NB4 (cell line): ENCODE measurements at places on chromosomes 7 and 10.

GRCh38 chr7:134809616-134810015 is 30.2 kb downstream of the CALD1 start:
- no peak for DNase-seq

GRCh38 chr7:150450491-150451001 is at the start of gene GIMAP8:
Gene GIMAP8 (plus strand): TSS chr7:150450630. CDS start chr7:150466699, 16,069 bp downstream.
- peak; percentile 45 for DNase-seq

DNA sequence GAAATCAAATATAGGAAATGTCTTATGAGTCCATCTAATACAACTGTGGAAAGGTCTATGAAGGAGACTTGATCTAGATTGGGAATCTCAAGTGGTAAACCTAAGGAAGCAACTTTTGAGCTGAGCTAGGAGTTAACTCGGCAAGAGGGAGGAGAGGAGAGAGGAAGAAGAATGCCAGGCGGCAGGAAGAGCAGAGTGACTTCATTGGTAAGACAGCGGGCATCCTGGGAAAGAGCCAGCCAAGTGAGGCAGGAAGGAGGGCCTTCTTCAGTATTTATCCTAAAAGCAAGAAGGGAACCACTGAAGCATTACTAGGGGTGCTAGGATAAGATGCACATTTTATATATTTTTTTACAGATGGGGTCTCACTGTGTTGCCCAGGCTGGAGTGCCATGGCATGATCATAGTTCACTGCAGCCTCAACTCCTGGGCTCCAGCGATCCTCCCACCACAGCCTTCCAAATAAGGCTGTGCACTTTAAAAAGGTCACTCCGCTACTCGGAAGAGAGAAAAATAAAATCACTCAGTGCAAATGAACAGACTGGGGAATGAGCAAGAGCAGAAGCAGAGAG is 2.0 kb downstream of the BCL7B start:
- no peak for DNase-seq

DNA sequence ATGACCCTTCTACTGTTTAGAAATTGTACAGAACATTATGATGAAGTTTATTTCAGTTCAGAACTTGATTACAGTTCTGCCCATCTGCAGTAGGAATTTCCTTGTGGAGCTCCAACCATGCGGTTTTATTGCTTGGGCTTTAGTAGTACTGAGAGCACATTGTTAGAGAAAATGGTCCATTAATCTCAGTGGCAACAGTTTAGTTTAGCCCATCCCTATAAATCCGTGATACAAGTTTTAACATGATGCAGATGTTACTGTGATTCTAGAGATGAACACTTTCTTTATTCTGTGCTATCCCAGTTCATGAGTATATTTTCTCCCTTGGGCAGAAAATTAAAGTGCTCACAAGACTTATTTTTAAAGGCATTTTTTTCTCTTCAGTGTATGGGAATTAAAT is 84.8 kb upstream of the FZD8 start:
- no peak for DNase-seq

DNA sequence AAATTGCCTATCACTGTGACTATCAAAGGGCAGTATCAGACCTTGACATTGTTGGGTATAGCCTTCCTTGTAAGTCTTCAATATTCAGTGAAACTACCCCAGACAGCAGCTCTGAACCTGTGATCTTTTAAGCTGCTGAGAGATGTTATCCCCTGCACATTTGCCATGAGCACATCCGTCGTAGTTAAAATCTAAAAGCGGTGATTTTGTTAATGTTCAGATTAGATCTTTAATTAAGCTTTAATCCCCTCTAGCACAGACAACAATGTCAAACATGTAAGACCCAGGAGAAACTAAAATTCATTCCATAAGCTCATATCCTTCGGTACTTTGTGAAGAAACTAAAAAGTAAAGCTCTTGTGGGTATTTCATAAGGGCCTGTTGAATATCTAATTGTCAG is 105.8 kb downstream of the MALRD1 start:
- no peak for DNase-seq

DNA sequence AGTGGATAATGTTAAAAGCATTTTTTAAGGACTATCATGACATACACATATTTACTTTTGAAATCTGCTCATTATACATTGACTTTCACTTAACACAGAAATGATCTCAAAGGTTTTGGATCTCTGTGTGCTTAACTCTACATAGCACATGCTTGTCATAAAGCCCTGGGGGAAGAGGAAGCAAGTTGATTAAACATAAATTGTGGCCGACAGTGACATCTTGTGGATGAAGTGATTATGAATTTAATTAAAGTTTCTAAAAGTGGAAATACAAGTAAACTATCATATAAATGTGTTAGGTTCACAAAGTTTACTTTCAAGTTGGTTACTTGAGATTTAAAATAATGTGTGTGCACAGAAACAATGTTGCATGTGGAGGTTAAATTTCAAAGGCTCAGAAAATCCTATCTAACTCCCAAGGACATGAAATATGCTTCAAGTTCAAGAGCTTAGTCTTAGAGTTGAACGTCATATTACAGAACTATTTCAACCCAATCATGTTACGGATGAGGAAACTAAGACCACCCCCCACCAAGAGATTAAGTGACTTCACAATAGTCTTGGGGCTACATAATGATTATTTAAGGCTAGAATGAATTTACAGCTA is 1247.8 kb downstream of the GATA3 start:
- peak; percentile 52 for DNase-seq

GRCh38 chr10:114957122-114957521 is 19.1 kb downstream of the TRUB1 start:
- DNase-seq = no peak

GRCh38 chr7:152132812-152133211 is 107.3 kb downstream of the GALNT11 start:
- no peak for DNase-seq

DNA sequence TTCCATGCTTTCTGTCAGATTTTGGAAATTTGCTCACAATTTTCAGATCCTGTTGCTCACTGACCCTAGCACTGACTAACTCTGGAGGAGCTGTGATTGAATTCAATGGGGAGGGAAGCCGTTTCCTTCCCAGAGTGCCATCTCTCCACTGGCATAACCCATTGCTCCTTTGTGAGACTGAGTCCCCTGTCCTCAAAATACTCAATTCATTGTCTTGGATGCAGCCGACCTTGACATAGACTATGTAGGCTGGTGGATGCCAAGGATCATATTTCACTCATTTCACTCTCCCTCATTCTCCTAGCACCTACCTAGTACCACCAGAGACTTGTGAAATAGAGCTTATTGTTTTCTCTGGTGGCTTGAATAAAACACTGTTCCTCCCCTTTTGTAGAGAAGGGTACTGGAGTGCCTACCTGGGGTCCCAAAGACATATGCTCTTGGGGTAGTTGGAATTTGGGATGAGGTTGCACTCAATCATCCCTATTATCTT is 511.3 kb upstream of the ZMIZ1 start:
- DNase-seq = no peak

DNA sequence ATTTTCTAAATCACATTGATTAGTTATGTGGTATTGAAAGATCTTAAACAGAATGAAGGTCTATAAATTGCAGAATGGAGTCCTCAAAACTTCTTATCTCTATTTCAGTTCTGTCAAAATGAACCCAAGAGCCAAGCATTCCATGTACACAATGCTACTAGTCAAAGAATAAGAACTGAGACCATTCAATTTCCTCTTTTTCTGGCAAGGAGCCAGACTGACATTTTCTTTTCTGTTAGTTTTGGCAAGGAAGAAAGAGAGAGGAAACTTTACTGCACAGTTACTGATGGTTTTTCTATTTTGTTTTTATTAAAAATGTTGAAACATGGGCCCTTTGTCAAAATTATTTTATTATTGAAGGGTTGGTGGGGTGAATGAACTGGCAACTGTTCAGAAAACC is 181.8 kb upstream of the FERD3L start:
- DNase-seq = no peak

DNA sequence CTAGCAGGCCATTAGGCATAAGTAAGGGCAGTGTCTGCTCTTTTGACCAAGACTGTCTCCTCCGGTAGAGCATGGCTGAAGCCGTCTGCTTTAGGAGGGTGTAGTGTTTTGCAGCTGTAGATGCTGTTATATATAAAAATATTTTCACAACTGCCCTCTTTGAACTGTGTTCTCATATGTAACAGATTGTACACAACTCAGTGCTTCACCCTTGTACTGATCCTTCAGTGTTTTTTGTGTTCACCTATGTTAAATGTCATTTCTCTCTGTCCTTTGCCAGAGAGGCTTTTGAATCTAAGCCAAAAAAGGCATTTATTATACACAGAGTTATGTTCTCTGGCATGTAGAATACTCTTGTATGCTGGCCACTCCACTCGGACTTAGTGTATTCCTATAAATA is 135.5 kb downstream of the BICC1 start:
- DNase-seq = no peak

GRCh38 chr10:96964131-96964530 is 132.0 kb downstream of the LCOR start:
- no peak for DNase-seq

- DNase-seq = no peak
Measured at GRCh38 chr7:129311429-129311828, 86.6 kb downstream of the AHCYL2 start.

- peak; percentile 88 for DNase-seq
Measured at GRCh38 chr10:123135415-123136141, at the start of gene HMX3. Gene HMX3 (plus strand): TSS chr10:123135970. CDS start chr10:123136051, 81 bp downstream.

- peak; percentile 63 for DNase-seq
Measured at GRCh38 chr10:2978111-2978510, 89.2 kb upstream of the PFKP start.

DNA sequence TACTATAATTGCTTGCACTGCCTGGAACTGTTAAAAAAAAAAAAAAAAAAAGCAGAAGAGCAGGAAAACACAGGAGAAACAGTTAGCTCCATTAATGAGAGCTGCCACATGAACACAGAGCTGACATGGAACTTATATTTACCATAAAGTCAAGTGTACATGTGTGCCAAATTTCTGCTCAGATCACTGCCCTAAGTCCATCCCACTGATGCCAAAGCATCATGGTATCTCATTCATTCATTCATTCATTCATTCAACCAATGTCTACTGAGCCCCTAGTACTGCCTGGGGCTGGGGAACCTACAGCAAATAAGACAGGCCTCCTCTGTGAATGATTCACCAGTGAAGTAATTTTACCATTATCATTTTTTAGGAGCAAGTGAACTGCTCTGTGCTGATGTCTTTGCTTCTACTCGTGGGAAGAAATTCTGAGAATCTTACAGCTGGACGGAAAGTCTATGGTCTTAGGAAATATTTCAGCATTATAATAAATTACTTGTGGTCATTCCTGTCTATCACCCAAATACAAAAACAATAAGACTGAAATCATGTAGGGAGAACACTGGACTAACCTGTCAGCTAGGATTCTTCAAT is 58.8 kb upstream of the ABLIM1 start:
- no peak for DNase-seq

- DNase-seq = no peak
Measured at GRCh38 chr10:65950075-65950474, 975.8 kb upstream of the LRRTM3 start.

- no peak for DNase-seq
Measured at GRCh38 chr10:131655101-131655849, 245.5 kb upstream of the PPP2R2D start.

- no peak for DNase-seq
Measured at GRCh38 chr10:51993475-51993874, 294.1 kb upstream of the CSTF2T start.

- no peak for DNase-seq
Measured at GRCh38 chr10:121647401-121647800, 49.2 kb upstream of the FGFR2 start.

DNA sequence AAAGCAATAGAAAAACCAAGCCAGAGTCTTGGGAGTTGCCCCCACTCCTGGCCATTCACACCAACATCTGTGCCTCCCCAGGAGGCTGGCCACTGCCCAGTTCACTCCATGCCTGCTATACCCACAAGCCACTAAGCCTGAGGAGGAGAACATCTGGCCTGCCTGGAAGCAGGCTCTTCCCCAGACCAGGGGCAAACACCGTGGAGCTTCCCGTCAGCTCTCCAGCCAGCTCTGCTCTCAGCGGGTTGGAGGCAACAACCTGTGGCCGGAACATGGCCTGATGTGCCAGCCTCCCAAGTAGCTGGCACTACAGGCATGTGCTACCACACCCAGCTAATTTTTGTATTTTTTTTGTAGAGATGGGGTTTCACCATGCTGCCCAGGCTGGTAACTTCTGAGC is 9.1 kb upstream of the PTPRN2 start:
- no peak for DNase-seq

DNA sequence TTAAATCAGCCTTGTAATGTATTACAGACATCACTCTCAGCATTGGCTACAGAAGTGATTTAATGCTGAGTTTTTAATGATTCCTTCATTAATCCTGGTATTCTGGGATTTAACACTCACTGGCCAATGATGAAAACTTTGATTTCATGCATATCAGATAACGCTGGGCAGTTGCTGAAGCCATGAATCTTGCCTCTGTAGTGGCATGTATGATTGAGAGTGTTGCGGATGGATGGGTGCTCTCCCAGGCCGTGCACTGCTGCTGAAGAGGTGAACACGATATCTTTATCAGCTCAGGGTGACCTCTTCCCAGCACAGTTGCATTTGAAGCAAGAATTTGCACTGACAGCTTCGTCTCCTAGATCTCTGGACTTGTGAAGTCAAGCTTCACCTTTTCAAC is 168.7 kb downstream of the LRRC4 start:
- no peak for DNase-seq

DNA sequence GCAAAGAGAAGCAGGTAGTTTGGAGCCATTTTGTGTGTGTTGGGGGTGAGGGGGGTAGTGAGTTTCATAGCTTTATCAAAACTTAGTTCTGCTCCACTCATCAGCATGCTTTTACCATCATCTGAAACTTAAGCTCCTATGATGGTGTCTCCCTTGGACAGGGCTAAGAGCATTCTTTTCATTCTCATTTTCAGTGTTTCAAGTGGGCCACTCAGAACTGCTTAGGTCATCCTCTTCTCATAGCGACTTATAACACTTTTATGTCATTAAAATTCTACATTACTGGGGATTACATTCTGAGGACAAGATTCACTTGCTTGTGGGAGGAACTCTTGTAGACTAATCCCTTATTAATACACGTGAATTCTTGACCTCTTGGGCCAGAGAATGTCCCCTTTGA is 649.4 kb downstream of the SUGCT start:
- no peak for DNase-seq

- DNase-seq = no peak
Measured at GRCh38 chr7:55097100-55097499, 78.3 kb downstream of the EGFR start.

DNA sequence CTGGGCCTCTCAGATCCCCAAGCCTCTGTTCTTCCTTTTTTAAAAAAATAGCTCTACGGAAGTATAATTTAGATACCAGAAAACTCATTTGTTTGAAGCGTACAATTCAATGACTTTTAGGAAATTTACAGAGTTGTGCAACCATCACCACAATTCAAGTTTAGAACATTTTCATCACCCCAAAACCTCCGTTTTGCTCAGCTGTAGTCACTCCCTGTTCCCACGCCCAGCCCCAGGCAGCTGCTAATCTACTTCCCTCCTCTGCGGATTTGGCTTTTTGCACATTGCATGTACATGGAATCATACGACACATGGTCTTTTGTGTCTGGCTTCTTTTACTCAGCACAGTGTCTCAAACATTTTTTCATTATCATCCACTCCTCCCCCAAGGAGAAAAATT is 229.2 kb downstream of the TCF7L2 start:
- peak; percentile 65 for DNase-seq
